ENCODE measurements at places on chromosomes 13 and 19. TPM values are rescaled to one million over a fixed set of nuclear protein-coding genes. Genes with fewer than 3 reads are reported as not detected.

- DNase-seq: no peak
Observed at GRCh38 chr13:109949397-109949796, 163.0 kb upstream of the IRS2 start.

GRCh38 chr13:33116321-33117010 is 100.2 kb downstream of the KL start:
- no peak for DNase-seq

DNA sequence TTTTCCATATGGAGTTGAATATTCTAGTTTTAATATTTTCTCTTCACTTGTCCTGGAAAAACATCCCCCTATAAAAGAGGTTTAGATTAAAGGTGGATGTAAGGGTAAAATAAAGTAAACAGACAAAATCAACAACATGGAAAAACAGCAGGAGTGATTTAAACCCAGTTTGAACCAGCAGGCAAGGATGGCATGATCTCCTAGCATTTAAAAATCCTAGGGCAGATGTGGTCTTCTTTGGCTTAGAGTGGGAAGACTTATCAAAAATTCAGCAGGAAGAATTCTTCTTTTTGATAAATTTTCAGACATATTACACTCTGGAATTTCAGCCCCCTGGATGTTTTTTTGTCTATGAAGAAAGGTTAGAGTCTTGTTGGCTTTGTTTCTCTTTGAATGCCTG is 36.5 kb downstream of the CLEC17A start:
- DNase-seq: no peak

- DNase-seq: peak; percentile 49
Observed at GRCh38 chr13:44243198-44243857, 130.3 kb upstream of the SERP2 start.

DNA sequence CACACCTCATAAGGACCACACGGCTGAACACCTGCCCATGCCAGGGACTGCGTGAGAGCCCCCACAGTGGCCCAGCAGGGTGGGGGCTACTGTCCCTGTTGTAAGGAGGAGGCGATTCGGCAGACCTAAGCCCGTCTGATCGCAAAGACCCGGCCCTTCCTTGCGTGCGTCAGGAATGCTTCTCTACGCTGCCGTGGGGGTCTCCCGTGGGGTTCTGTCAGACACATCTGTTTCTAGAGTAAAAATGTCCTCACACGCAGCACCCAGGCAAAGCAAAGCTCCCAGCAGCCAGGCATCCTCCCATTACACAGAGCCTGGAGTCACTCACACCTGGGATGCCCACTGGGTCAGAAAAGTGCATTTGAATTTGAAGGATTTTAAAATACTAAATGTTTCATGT is 147.7 kb upstream of the SOX1 start:
- no peak for DNase-seq

- DNase-seq: no peak
Observed at GRCh38 chr13:48637601-48638000, 16.1 kb upstream of the CYSLTR2 start.

DNA sequence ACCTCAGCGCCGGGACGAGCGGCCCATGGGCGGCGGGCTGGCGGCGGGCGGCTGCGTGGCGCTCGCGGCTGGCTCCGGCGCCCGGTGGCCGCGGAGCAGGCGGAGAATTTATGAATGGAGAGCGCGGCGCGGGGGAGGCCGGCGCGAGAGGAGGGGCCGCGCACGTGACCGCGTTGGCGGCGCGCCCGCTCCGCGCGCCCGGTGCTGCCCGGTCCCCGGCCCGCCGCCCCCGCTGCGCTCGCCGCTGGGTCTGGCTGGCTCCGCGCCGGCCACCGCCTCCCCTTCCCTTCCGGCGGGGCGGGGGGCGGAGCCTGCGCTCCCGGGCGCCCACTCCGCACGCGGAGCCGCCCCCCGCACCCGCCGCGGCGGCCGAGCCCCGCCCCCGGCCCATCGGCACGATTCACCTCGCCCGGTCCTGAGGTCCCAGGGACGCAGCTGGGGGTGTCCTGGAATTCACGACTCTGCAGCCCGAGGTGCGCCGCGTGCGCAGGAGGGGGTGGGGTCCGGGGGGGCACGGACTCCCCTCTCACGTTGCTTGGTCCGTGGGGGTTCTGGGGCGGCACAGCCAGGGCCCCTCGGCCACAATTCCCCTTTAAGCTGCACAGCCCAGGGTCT is at the start of gene CBARP:
CBARP (minus strand) TSS at position 252 of the 615 bp plus-strand sequence. CDS start 1,905 bp downstream, outside the sequence.
- no peak for DNase-seq

DNA sequence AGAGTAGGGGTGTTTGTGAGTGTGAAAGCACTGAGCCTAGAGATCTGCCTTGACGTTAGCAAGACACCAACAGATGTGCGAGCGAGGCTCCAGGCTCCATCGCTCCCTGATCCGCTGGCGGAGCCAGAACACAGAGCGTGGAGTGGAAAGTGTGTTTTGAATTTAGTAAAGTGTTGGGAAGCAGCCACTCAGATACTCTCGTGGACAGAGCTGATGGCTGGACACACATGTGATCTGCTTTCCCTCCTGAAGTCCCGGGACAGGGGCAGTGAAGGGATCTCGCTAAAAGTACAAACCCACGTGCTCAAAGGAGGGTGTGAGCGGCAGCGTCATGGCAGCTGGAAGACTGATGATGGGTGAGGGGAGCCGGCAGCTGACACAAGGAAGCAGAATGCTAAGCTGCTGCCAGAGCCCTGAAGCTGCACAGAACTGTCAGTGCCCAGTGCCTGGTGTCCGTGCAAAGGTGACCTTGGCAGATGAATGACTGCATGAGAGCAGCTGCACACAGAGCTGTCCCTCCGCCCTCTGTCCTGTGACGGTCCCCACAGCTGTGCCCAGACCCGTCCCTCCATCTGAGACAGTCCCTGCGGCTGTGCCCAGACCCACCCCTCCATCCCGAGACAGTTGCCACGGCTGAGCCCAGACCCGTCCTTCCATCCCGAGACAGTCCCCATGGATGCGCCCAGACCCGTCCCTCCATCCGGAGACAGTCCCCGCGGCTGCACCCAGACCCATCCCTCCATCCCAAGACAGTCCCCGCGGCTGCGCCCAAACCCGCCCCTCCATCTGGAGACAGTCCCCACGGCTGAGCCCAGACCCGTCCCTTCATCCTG is 29.6 kb upstream of the TMEM255B start:
- no peak for DNase-seq

DNA sequence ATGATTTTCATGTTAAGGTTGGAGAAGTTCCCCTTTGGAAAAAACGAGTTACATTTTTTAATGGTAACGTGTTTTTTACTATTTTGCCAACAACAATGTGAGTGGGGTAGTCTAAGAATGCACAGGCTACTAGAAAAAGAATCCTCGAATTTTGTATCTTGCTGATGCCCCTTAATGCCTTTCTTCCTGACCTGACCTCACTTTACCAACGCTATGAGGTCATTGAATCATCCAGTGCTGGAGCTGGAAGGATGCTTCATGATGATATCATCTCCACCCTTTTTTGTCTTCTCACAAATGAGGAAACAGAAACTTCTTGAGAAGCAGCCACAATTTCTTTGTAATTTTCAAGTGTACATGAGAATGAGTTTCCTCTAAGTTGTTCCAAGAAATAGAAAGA is 8.2 kb upstream of the UBL3 start:
- no peak for DNase-seq

The ERICH4 gene
- 6.3 TPM for polyA plus RNA-seq

The HPN gene
- polyA plus RNA-seq: 89.0 TPM

The ISOC2 gene
- polyA plus RNA-seq: 30.1 TPM

The NLRP5 gene
- not detected for polyA plus RNA-seq

All from left kidney (tissue), 8 donors.